Stimulated activated CD4-positive, alpha-beta T cell treated with anti-CD3 and anti-CD28 coated beads, Interleukin-4, amount 100 ng/mL, for 1 hour (primary cell): ENCODE measurements at places on chromosomes 1 and 21.
A peak's percentile ranks its signal among the peaks of the same experiment; 100 is the strongest.

DNA sequence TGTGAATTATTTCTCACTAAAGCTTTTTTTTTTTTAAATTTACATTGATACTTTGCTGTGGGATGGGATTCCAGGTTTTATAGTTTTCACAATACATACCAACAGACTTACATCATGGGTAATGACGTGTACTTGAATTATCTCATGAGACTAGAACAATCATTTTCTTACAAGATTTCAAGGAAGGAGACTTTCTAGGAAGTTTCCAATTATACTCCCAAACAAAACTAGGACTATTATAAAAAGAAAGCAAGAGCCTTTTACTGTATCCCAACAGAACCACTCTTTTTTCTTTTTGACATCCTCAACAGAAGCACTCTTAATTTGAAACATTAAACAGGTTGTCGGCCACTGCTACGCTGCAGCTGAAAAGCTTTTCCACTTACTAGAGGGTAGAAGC is 48.7 kb downstream of the TESK2 start:
- DNase-seq, result no peak

- DNase-seq, result no peak
These were observed 455.5 kb upstream of the ADAMTS5 start for GRCh38 chr21:27422435-27422834.

DNA sequence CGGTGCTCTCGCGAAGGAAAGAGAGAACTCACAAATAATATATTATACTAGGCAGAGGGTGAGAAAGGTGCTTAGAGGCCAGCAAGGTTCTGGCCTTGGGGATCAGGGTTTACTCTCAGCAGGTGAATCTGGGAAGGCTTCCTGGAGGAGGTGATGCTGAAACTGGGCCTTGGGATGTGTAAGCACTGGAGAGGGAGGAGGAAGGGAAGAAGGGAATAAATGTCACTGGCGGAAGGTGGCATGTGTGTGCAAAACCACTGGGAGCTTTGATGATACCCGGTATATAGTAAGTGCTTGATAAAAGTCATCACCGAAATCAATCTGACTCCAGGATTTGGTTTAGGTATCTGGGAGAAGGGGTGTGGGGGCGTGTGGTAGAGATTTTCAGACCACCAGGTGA is 24.4 kb downstream of the SPSB1 start:
- no peak for DNase-seq

DNA sequence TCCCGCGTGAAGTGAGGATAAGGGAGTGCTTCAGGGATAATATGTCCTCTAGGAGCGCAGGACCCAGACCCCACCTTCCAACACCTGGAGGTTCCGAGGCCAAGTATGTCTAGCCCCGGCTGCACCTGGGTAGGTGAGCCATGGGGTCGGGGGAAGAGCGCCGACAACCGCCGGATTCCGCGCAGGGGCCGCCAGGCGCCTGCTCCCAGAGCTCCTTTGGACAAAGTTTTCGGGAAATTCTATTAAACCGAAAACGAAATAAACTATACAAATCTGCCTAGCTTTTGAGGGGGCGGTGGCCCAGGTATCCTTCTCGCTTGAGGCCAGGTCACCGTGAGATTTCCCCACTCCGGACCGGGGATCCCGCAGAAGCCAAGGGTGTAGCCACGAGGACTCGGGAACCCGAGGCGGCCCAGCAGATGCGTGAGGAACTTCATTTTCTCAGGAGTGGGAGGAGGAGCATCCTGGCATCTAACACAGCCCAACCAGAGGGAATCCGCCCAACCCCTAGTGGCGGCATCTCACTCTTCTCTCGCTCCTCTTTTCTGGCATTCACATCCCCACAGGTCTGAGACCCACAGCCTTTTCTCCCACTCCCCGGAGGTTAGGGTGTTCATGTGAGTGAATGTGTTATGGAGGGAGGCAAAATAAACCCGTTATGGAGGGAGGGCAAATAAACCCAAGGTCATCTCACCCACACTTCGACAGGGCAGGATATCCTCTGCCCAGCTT is 2.3 kb upstream of the DMRTA2 start:
- no peak for DNase-seq

- DNase-seq, result peak; percentile 72
These were observed 5.6 kb upstream of the S100A7 start for GRCh38 chr1:153465811-153466636.

DNA sequence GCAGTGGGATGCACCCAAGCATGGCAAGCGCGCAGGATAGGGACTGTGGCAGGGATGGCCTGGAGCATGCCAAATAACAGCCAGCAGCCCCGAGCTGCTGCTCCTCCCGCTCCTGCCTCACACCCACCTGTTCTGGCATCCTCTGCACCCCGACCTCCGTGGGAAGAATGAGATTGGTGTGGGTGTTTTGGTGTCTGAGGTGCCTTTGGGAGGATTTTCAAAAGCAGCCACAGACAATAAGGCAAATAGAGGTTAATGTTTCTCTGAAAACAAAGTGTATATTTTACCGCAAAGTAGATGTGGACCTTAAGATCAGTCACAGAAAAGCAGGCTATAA is 35.5 kb downstream of the IGFN1 start:
- no peak for DNase-seq

DNA sequence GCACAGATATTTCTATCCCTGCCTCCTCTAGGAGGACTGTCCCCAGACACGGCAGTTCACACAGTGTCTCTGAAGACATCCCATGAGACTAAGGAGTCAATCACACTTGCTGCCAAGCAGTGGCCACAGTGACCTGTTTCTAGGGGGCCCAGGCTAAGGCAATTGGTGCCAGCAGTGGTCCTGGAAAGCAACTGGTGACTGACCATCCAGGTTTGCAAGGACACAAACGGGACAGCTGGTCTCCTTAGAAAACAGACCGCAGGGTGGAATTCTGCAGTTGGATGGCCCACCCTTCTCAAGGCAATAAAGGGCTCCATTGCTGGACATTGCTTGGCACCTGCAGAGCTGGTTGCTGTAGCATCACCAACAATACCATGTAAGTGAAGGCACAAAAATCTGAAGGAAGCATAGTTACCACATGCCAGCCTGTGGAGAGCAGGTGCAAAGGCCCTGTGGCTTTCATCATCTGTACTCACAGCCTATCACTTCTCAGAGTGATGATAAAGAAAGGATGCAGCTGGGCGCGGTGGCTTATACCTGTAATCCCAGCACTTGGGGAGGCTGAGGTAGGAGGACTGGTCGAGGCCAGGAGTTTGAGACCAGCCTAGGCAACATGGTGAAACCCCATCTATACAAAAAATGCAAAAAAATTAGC is 81.5 kb downstream of the STUM start:
- no peak for DNase-seq

DNA sequence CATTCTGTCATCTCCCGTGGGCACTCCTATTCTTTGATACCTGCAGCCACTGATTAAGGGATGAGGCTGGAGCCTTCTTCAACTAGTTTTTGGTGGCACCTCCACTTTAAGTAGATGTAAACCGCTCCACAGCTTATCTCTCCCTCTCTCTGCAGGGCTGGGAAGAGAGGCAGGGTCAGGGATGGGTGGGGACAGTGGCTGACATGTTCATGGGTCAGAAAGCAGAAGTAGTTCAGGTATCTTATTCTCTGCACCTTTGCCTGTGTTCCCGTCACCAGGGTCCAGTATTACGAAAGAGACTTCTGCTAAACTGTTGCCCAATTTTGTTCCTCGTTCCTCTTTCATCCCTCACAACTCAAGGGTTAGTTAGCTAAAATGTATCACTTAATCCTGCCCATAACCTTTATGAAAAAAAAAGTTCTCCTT is 51.7 kb upstream of the EDEM3 start:
- no peak for DNase-seq

DNA sequence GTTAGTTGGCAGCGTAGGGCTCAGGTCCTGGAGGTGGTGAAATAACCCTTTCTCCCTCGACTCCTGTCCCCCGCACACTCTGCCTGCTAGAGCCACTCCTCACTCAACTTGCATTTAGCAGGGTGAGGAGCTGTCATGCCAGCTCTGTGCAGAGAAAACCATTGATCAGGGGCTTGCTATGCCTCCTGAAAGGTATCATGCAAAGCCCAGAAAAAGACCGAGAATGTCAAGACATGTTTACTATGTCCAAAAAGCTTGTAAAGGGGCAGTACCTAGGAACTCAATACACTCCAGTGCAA is 18.0 kb downstream of the ALDH4A1 start:
- DNase-seq, result no peak

DNA sequence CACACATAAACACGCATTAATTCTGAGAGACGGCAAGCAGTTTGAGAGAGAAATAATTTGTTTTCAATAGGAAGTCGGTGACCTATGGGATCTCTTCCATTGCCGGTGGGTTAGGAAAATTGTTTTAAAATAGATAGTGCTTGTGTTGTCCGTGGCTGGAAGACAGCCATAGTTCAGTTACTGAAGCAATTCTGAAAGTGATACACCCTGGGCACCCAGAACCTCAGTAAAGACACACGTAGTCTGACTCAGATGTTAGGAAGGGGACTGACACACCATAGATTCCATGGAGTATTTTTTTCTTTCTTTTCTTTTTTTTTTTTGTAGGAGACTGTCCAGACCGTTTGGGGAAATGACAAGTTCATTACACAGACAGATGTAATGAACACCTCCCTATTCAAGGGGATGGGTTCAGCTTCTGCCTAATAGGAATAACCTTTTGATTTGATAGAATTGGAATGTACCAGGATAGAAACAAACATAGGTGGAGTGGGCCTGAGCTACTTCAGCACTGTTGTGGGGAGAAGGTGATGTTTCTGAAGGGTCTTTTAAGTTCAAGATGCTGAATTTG is 1.6 kb downstream of the C1orf21 start:
- DNase-seq, result no peak

DNA sequence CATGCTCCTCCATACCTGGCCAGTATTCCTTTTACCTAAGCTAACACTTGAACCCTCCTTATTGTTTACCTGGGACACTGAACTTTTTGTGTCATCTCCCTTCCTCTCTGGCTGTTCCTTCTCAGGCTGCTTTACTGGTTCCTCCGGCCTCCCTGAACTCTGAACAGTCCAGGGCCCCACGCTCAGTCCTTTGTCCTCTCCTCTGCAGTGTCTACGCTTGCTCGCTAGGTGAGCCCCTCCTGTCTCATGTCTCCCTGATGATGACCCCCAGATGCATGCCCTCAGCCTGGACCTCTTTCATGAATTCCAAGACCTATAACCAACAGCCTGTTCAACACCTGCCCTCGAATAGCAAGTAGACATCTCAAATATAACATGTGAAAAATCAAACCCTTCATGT is 108.4 kb upstream of the COA6 start:
- DNase-seq, result no peak

- no peak for DNase-seq
These were observed 87.7 kb downstream of the TGFBR3 start for GRCh38 chr1:91798241-91798648.

DNA sequence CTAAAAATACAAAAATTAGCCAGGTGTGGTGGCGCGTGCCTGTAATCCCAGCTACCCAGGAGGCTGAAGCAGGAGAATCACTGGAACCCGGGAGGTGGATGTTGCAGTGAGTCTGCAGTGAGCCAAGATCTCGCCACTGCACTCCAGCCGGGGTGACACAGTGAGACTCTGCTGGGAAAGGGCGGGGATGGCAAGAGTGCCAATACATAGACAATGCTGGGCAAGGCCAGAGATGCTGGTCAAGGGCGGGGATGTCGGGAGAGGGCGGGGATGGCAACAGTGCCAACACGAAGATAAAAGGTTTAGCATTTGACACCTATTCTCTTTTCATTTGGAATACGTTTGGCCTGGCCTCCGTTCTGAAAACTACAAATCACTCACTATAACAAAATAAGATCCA is 11.0 kb downstream of the SSU72 start:
- no peak for DNase-seq

GRCh38 chr1:156291226-156292061 is 4.0 kb downstream of the GLMP start:
- DNase-seq, result peak; percentile 15

- peak; percentile 47 for DNase-seq
These were observed at the start of gene SFN for GRCh38 chr1:26862781-26863684. SFN (plus strand) TSS chr1:26863149; CDS start chr1:26863213, 64 bp downstream.

DNA sequence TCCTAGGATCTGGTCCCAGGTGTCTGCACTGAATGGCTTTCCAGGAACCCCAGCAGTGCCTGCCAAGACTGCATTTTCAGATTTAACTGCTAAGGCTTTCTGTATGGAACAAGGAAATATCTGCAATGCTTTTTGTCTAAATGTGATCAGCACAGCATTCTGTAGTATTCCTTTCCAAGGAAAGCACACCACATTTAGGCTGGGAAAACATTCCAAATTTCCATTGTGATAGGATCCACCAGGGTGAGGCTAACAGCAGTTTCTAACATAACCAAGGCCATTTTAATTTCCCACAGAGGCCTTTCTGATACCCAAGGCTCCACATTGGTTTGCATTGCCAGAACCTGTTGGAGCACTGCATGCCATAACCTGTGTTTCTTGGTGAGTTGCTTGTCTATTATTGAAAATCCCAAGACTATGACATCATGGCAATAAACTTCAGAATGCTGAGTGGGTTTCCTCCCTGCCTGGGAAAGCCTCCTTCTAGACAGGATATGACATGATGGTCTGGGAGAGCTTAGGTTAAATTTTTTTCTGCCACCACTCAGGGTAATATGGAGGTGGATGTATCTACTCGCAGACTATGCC is 23.3 kb upstream of the PTGFRN start:
- DNase-seq, result no peak

- DNase-seq, result no peak
These were observed 116.0 kb downstream of the ESRRG start for GRCh38 chr1:216607067-216607697.

- no peak for DNase-seq
These were observed 139.2 kb downstream of the KIF26B start for GRCh38 chr1:245294020-245294419.

GRCh38 chr21:35281956-35282355 is 232.9 kb upstream of the RUNX1 start:
- no peak for DNase-seq

DNA sequence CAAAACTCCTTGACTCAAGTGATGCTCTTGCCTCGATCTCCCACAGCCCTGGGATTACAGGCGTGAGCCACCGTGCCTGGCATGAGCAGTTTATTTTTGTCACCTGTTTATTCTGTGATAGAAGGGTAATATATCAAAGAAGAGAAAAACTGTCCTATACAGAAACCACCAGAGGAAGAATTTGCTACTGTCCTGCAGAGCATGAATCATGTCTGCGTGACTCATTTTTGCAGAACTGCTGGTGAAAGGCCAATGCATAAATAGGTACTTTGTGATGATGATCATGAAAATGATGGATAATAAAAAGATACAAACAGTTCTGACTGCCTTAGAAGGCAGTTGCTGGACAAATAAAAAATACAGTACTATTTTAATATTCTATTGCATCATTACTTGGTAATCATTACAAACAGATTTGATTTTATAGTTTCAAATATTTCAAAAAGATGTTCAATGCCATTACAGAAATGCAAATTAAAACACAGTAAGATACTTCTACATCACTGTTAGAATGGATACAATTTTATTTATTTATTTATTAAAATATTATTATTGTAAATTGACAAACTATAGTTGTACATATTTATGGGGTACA is 26.5 kb downstream of the RIPPLY3 start:
- DNase-seq, result no peak

GRCh38 chr1:68745011-68745410 is 248.1 kb upstream of the DEPDC1 start:
- DNase-seq, result no peak

GRCh38 chr1:157628773-157629172 is 30.9 kb upstream of the FCRL4 start:
- no peak for DNase-seq

GRCh38 chr1:219712506-219712905 is 99.6 kb upstream of the ZC3H11B start:
- DNase-seq, result no peak
